NCI-H69 (cell line): ENCODE measurements at places on chromosomes 7 and 10.

DNA sequence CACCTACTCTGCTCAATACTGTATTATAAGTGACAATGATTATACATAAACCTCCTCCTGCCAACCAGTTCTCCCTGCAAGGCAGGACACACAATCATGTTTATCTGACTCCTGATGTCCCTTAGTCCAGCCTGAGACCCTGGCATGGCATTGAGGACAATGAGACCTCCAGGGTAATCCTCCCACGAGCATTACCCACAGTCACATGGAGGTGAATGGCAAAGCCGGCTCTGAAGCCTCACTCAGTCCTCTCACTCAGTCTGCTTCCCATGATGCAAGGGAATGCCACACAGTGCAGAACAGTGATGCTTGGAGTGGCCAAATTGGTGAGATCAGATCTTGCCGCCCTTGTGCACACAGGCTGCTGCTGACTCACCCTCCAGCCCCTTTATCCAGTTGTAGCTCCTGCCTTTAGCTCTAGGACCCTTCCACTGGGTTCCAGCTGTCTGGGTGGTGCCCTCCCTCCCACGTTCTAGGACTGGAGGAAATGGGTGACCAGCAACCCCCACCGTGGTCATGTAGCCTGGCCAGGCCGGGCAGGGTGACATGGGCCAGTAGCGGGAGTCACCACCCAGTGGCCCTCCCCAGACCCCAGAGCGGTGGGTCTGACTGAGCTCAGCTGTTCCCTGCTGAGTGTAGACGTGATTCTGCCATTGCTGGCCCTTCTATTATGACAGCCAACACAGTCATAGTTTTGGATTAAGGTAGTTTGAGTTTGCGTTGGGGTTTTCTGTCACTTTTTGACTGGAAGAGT is 5.5 kb upstream of the ADCY1 start:
- DNase-seq, result no peak

- DNase-seq, result no peak
Measured at GRCh38 chr10:24485304-24485703, 238.4 kb downstream of the ARHGAP21 start.

DNA sequence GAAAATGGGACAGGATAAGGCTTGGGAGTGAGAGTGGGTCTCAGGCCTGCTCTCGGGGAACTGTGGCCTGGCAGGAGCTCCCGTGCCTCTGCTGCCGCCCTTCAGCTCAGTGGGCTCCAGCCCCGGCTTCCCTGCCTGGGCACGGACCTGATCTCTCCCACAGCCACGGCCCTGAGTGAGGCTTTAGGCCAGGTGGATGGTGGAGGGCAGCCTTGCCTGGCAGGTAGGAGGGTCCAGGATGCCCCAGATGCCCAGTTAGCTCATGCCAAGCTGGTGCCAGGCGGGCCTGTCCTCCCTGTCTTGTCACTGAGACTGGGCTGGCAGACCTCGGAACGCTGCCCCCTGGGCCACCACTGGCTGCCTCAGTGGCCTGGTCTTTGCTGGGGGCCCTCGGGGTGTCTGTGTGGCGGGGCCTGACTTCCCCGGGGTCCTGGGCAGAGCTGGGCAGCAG is 116.6 kb downstream of the INPP5A start:
- no peak for DNase-seq

- no peak for DNase-seq
Measured at GRCh38 chr7:141441837-141442627, 109.2 kb upstream of the AGK start.

GRCh38 chr7:27299861-27300260 is 57.3 kb downstream of the EVX1 start:
- DNase-seq, result peak; percentile 65

DNA sequence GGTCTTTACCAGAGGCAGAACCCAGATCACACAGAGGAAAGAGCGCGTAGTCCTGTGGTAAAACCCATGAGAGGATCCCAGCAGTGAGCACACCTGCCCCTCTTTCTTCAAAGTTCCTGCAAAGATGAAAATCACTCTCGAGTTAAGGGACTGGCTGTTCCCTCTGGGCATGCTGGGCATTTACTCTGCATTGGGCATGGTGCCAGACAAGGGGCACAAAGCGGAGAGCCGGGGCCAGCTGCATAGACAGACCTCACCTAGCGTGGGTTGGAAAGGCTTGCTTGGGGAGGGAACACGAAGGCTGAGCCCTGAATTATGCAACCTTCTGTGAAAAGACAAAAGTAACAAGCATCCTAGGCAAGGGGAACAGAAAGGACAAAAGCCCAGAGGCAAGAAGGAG is 120.0 kb upstream of the TCERG1L start:
- peak; percentile 57 for DNase-seq

- peak; percentile 43 for DNase-seq
Measured at GRCh38 chr7:30286749-30287148, 2.4 kb downstream of the ZNRF2 start.

DNA sequence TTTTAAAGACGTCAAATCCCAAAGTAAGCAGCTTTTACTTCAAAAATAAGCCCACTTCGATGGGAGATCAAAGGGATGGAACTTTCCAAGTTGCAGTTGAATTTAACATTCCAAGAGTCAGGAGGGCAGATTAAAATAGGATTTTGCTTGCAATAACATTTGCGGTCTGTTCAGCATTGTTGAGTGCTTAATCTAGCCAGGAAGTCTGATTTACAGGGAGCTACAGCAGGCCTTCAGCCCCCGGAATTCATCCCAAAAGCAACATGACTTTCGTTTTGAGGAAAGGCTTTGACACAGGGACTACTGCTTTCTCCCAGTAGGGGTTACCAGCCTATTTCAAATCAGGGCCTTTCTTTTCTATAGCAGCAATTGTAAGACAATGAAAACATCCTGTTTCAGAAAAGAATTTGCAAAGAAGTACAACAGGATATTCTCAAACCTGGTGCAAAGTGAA is 279.6 kb upstream of the PITRM1 start:
- no peak for DNase-seq

DNA sequence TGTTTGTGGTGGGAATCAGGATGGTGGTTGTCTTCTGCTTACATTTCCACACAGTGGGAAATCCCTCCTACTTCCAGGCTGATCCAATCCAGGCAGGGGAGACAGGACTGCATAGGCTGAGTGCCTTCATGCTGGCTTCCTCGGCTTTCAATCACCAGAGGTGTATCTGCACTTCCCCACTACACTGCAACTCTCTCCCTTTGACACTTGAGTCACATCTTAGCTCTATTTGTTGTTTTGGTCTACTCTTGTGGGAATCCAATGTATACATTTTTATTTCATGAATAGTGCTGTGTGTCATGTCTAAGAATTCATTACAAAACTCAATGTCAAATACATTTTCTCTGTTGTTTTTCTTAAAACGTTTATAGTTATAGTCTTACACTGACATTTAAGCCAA is 735.6 kb downstream of the XPNPEP1 start:
- no peak for DNase-seq

DNA sequence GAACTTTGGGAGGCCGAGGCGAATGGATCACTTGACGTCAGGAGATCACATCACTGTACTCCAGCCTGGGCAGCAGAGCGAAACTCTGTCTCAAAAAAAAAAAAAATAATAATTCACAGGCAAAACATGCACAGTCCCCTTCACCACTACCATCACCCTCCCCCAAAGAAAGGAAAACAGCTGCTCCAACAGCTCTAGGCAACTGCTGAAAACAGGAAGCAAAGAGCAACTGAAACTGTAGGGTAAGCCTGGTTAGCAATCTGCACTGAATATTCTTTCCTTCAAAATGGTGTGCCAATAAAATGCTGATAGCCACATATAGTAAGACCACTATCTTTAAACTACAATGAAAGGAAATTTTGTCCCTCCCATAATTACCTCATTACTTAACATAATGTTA is 11.8 kb downstream of the NT5C2 start:
- no peak for DNase-seq
